Activated naive CD4-positive, alpha-beta T cell treated with anti-CD3 and anti-CD28 coated beads, Interleukin-2, amount 50 U/mL, for 72 hours (primary cell): ENCODE measurements at places on chromosomes 1 and 21.

GRCh38 chr1:152024223-152024622 is 12.6 kb downstream of the S100A11 start:
- no peak for DNase-seq

- DNase-seq, result no peak
These were observed 116.2 kb downstream of the SLC45A1 start for GRCh38 chr1:8434101-8434500.

DNA sequence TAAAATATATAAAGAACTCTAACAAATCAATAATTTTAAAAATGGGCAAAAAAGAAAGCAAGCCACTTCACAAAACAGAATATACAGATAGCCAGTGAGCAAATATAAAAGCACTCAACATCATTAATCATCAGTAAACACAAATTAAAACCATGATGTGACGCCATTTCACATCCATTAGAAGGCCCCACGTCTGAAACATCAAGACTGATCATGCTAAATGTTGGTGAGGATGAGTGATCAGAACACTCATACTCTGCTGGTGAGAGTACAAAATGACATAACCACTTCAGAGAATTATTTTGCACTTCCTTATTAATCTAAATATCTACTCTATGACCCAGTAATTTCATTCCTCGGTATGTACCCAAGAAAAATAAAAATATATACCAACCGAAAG is 512.2 kb upstream of the NR5A2 start:
- no peak for DNase-seq

GRCh38 chr21:31967334-31967733 is 94.5 kb downstream of the HUNK start:
- no peak for DNase-seq

GRCh38 chr1:16605213-16605525 is 8.2 kb downstream of the NBPF1 start:
- no peak for DNase-seq

DNA sequence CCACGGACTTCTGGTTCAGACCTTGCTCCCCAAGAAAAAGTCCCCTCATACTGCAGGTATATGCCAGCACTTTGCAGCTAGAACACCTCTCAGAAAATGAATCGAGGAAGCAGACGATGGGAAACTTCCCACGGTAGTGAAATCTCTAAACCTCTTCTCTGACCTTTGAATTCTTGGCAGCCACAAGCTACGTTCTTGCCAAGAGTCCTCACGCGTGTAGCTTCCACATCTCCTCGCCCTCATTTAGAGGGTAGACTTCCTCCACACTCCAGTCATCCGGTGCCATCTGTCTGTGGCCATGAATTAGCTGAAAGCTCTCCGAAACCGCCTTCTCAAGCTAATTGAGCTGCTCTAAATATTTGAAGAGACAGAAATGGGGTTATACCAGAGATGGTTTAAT is 127.8 kb downstream of the RGS7 start:
- no peak for DNase-seq

- DNase-seq, result no peak
These were observed 12.0 kb upstream of the SYT14 start for GRCh38 chr1:209926045-209926444.

GRCh38 chr1:23590058-23590783 is 30.9 kb upstream of the ID3 start:
- peak; percentile 68 for DNase-seq

DNA sequence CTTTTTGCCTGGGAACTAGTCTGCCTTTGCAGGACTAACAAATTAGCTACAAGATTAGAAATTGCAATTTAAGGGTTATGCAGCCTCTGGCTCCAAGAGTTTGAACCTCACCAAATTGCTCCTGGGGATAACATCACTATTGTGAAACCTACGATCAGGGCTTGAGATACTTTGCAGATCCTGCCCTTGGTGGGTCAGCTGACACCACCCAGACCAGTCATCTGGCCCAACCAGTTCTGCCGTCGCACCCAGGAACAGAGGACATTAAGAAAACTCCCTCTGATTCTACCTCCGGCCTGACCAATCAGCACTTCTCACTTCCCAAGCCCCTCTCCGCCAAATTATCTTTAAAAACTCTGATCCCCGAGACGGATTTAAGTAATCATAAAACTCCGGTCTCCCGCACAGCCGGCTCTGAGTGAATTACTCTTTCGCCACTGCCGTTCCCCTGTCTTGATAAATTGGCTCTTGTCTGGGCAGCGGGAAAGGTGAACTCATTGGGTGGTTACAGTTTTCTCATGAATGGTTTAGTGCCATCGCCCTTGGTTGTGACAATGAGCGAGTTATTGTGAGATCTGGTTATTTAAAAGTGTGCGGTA is 32.9 kb upstream of the B3GALT5 start:
- no peak for DNase-seq

- no peak for DNase-seq
These were observed 3.7 kb downstream of the OR10J1 start for GRCh38 chr1:159443066-159443750.

DNA sequence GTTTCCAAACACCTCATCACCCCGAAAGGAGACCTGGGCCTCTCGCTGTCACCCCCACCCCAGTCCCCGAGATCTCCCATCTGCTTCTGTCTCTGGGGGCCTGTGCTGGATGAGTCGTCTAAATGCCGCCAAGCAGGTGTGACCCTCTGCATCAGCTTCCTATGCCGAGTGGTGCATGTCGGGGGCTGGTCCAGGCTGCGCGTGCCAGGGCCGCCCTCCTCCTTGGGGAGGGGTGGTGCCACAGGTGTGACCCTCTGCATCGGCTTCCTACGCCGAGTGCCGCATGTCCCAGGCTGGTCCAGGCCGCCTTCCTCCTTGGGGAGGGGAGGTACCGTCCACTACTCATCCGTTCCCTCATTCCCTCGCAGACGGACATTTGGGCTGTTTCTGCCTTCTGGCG is 115.7 kb downstream of the PRDM16 start:
- DNase-seq, result no peak

- peak; percentile 68 for DNase-seq
These were observed 87.9 kb upstream of the LYST start for GRCh38 chr1:235954306-235955283.

GRCh38 chr1:162159515-162159914 is 90.0 kb downstream of the NOS1AP start:
- DNase-seq, result no peak

GRCh38 chr1:181181792-181182585 is 93.5 kb downstream of the IER5 start:
- no peak for DNase-seq
